ENCODE measurements at places on chromosomes 16 and 17. TPM values are rescaled to one million over a fixed set of nuclear protein-coding genes. Genes with fewer than 3 reads are reported as not detected.

The ADAD2 gene
- total RNA-seq, result not detected

The PPL gene
- total RNA-seq, result 4.2 TPM

The CMTM2 gene
- total RNA-seq, result not detected

The HLF gene
- total RNA-seq, result 0.08 TPM

The FOXC2 gene
- total RNA-seq, result 5.6 TPM

The GFAP gene
- total RNA-seq, result 0.38 TPM

The CACNA1G gene
- total RNA-seq, result 2.7 TPM

Measured in A549 treated with dexamethasone at 1 μM for 4 hours (cell line).